ENCODE measurements at places on chromosomes 1 and 21.
A peak's percentile ranks its signal among the peaks of the same experiment; 100 is the strongest.

DNA sequence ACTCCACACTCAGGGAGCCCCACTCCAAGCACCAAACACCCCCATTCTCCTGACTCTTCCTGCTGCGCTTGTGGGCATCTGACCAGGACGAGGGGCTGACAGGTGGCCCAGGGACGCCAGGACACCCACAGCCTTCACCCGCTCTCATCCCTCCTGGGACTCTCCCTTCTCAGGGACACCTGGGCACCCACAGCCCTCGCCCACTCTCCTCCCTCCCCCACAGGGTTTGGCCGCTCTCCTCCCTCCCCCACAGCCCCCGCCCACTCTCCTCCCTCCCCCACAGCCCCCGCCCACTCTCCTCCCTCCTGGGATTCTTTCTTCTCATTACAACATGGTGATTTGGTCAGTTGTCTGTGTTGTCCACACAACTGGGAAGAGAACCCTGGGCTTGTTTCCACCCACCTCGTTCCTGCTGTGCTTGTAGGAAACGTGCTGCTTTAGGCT, 43.4 kb downstream of the PRDM15 start:
- no peak for DNase-seq

DNA sequence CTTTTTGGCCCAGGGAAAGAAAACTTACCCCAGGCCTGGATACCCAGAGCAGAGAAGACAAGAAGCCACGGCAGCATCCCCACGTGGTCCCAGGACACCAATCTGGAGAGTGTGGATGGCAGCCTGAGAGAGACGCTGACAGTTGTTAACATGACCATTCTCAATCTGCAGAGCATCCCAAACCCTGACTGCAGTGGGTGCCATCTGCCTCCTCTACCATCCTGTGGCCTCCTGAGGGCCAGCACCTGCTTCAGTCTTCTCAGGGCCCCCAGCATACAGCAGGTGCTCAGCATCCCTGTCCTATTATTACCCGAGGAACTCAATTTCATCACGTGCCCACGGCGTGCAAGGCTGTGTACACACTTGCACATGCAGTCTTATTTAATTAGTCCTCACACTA, 785 bp downstream of the PGLYRP4 start:
- DNase-seq, result no peak

- peak; percentile 29 for DNase-seq
These were observed 45.4 kb downstream of the SELENOF start for GRCh38 chr1:86868477-86868876.

DNA sequence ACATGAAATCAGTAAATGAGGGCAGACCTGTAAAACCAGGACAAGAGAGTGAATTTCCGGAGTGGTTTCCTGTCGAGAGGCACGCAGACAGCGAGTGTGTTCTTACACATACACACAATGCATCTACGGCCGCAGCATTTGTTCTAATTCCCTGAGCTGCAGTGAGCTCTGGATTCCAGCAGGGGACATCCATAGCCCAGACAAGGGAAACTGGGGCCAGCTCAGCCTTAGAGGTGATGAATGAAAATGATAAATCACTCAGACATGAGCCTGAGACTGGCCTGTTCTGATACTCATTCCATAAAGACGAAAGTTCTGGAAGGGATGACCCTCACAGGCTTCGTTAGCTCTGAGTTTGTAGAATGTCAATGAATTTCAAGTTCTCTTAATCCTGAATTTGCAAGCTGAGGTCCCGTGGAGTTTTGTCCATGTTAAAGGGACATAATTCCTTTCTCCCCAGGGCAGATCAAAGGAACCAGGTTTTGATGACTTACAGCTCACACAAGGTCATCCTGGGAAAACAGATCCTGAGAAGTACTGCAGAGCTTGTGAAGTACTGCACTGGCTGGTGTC, 207.9 kb upstream of the C1orf87 start:
- peak; percentile 81 for DNase-seq

DNA sequence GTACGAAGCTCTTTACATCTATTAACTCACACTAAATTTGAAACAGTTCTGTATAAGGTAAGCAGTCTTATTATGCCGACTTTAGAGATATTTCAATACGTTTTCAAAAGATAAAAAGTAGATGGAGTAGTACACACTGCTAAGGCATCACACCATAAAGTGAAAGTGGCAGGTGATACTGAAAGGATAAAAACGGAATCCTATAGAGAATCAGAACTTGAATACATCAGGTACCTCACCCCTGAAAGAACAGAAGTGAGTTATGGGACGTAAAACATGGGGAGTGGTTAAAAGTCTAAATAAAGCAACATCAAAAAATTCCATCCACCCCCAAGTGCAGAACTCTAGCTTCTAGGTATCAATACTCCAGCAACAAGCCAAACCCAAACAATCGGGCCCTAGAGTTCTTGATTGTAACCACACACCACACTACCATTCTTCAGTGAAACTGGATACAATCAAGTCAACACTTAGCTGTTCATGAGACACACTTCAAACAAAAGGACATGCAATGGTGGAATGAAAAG, 142.6 kb downstream of the SMYD3 start:
- DNase-seq, result no peak
